ENCODE measurements at places on chromosomes 5 and 9. TPM values are rescaled to one million over a fixed set of nuclear protein-coding genes. Genes with fewer than 3 reads are reported as not detected.

DNAI1 gene
- total RNA-seq: 3.0 TPM

STPG3 gene
- total RNA-seq: 0.38 TPM

HIGD2A gene
- total RNA-seq: 105 TPM

PCDHB14 gene
- 6.2 TPM for total RNA-seq

FOXD4L6 gene
- total RNA-seq: not detected

GDNF gene
- 0.88 TPM for total RNA-seq

RNF145 gene
- total RNA-seq: 66.5 TPM

PDGFRB gene
- 104 TPM for total RNA-seq

GRCh38 chr5:77129391-77129990 is 42.4 kb upstream of the ZBED3 start:
- H3K4me3 ChIP-seq: no peak overlapping the region
- H3K4me1 ChIP-seq: no peaks in the 10 kb centered on the region
- no peaks in the 10 kb centered on the region for H3K27me3 ChIP-seq
- no peaks in the 10 kb centered on the region for H3K36me3 ChIP-seq
- H3K27ac ChIP-seq: no peak overlapping the region
- DNase-seq: no peak

DNA sequence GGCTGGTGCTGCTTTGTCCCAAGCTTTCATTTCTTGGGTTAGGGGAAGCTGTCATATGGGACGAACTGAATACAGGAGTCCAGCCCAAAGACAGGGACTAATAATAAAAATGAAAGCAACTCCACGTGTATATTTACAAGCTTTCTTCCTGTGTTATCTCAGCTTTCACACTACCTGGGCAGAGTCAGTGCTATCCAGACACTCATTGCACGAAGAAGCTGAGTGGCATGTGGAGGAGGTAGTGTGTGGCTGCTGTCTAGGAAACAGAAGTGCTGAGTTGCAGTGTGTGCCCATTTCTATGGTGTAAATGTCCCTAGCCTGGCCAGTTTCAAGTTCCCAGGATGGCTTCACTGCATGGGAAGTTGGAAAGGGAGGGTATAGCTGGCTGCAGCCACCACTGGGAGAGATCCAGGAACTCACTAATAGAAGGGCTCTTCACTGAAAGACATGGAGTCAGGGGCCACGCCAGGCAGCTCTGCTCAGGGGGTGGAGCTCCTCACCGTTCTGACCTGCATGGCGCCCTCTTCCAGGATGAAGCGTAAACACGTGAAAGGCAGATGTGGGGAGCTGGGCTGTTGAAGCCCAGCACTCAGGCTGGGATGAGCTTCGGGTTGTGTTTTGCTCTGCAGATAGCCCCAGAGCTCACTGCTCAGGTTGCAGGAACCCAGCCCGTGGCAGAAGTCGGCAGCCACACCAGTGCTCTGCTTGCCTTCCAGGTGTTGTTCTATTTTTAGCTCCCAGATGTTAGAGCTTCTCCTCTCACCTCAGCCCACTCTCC is 116.9 kb downstream of the IRX2 start:
- H3K27me3 ChIP-seq: peaks cover 14% of the 10 kb centered on the region
- H3K4me1 ChIP-seq: no peaks in the 10 kb centered on the region
- no peaks in the 10 kb centered on the region for H3K36me3 ChIP-seq
- peak; percentile 19 for DNase-seq
- no peak overlapping the region for H3K4me3 ChIP-seq

DNA sequence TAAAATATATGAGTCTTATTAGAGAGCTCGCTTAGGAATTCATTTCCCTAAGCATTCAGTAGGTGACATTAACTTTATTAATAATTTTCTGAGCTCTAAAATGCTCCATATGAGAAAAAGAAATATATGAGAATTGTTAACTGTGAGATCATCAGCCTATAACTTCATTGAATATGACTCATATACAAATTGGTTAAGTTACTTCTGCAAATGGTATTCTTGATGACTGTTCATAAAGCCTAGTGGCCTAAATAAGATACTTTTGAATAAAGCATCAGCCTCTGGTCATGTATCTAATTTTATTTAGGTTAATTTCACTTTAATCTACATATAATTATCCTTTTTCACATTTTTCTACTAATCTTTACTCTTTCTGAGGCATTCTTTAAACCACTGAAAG is 710.2 kb upstream of the ACO1 start:
- DNase-seq: no peak
- H3K4me3 ChIP-seq: no peak overlapping the region
- H3K4me1 ChIP-seq: no peaks in the 10 kb centered on the region
- no peak overlapping the region for H3K27ac ChIP-seq

DNA sequence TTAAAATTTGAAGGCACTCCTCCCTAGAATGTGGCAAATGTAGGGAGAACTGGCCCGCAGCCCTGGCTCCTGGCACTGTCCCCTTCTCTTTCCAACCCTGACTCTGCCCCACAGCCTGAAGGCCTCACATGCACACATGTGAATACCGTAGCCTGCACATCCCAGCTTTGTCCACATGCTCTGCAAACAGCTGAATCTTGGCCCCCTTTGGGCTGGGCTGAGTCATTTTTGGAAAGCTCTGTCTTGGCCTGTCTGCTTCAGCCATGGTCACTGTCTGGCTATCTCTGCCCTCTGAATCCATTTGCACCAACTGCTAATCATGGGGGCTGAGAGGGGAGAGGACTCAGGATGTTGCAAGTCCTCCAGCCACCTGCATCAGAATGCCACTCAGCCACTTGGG is 22.1 kb upstream of the GALNT10 start:
- H3K27ac ChIP-seq: no peak overlapping the region
- DNase-seq: no peak
- no peaks in the 10 kb centered on the region for H3K4me1 ChIP-seq
- H3K4me3 ChIP-seq: no peak overlapping the region
- no peaks in the 10 kb centered on the region for H3K36me3 ChIP-seq

GRCh38 chr9:135344523-135344901 is 135.1 kb upstream of the PPP1R26 start:
- H3K27ac ChIP-seq: no peak overlapping the region
- H3K36me3 ChIP-seq: no peaks in the 10 kb centered on the region
- H3K4me3 ChIP-seq: no peak overlapping the region

DNA sequence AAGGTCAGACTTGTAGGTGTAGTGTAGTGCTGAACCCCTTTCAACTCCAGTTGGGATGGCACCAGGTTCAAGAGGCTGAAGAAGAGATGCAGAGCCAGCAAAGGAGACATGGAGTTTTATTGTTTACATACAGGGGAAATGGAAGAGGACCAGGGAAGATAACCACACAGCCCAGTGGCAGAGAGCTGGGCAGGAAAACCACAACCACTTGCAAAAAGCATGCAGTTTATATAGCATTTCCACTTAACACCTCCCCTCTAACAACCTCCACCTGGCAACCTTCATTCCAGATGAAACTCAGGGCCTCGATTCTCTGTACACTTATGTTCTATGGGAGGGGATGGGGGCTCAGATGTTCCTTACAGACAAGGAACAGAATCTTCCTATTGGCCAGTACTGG is 56.9 kb downstream of the SNX24 start:
- no peak overlapping the region for H3K27ac ChIP-seq
- no peaks in the 10 kb centered on the region for H3K36me3 ChIP-seq
- DNase-seq: no peak
- no peak overlapping the region for H3K4me3 ChIP-seq
- H3K27me3 ChIP-seq: no peaks in the 10 kb centered on the region
